Aorta (tissue), 5 donors: ENCODE measurements at places on chromosomes 2 and 18.

DNA sequence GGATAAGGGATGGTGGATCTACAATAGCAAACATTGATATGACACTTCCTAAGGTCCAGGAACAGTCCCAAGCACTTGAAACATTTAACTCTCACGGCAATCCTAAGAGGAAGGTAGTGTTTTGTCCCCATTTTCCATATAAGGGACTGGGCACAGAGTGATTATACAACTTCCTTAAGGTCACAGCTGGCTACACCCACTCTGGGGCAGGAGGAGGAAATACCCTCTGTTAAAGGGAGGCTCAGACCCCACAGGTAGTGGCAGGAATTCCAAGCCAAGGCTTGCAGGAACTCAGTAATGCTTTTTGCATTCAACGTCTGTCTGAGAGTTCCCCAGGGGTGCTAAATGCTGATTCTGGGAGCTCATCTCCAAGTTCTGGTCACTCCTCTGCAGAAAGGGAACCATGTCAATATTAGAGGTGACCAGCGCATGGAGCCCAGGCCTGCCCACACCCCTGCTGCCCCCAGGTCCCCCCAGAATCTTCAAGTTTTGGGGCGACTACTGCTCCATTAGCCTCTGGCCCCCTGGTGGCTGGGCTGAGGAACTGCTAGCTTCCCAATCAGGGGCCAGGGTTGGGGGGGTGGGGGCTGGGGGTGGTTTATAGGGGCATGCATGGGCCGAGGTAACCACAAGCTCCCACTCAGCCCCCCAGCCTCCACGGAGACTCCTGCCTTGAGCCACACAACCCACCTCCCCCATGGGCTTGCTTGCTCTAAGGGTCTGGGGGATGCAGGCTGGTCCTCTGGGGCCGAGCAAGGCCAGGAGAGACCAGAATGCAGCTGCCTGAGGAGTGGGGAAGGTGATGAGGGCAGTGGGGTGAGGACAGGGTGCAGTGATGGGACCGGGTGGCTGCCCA, 11.1 kb downstream of the OBSL1 start:
- DNase-seq = no peak

- no peak for DNase-seq
These were observed 49.1 kb downstream of the EML6 start for GRCh38 chr2:54772531-54772930.

DNA sequence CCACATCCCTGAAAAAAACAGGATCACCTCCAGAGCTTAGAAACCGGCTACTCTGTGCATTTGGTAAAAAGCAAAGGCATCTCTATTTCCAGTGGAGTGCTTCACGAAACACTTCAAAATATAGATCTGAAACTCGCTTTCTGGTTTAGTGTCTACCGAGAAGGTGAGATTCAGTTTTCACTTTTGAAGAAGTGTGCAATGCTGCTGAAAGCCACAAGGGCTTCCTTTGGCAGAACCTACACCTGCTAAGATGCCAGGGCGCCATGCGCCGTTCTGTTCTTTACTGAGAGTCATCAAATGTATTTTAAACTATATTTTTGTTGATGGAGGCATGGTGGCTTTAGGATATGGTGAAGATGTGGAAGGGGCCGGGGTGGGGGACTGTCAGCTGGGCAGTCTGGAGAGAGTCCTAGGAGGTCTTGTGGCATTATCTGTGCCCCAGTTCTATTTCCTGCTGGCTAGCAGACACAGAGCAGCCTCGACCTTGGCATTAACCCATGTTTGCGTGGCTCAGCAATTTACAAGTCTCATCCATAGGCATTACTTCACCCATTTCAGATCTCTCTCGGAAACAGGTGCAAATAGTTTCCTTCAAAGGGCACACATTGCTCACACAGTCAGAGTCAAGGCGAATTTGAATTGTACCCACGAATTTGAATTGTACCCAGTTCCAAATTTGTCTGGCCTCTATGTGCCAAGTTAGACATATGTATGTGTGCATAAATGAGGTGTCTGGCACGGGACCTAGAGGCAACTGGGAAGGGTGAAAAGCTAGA, 46.7 kb upstream of the KCNF1 start:
- no peak for DNase-seq

DNA sequence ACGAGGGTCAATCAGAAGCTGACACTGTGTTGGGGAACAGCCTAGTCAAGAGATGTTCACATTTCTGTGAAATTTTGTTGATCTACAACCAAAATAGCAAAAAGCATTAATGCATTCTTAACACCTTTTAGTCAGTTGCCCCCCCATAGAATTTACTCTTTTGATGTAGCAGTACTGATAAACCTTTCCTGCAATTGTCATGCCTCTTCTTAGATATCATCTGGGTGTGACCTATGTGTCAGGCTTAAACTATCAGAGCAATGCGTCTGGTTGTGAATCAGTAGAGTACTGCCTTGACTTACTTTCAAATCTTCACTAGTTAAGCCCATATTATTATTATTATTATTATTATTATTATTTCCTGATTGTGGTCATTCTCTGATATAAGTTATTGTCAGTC, 61.9 kb downstream of the GREB1L start:
- no peak for DNase-seq

GRCh38 chr2:162103443-162104009, 29.5 kb upstream of the DPP4 start:
- DNase-seq = no peak

DNA sequence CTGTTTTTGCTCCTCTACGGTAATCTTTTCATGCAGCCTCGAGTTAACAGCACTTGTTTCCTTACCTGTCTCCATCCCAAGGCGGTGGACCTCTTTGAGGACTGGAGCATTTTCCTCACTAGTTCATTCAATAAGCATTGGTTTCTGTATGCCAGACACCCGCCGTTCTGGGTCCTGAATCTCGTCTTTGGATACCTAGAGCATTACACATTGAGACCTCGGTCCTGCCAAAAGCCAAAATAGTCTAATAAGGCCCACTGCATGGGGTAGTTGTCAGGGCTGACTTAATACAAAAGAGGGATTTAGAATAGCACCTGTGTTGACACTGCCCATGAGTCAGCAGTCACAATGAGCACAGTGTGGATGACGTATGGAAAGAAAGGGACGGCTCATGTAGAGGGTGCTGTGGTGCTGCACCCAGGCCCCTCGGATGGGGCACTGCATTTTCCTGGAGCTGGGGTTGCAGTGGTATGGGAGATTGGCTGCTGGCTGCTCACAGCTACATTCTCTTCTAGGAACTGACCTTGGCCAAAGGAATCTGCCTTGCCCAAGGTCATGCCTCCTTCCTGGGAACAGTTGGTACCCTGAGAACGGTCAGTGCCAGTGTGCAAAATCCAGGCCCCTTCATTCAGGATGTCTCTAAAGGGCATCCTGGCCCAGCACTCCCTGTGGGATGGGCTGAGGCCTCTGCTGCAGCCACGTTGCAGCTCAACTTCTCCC, 126.9 kb upstream of the NCK2 start:
- DNase-seq = no peak

- DNase-seq = no peak
These were observed 55.7 kb downstream of the LOXHD1 start for GRCh38 chr18:46601141-46601805.

GRCh38 chr2:64214281-64215115, 70.3 kb upstream of the PELI1 start:
- DNase-seq = no peak

- DNase-seq = no peak
These were observed 349.8 kb downstream of the CDH19 start for GRCh38 chr18:66254121-66254520.

DNA sequence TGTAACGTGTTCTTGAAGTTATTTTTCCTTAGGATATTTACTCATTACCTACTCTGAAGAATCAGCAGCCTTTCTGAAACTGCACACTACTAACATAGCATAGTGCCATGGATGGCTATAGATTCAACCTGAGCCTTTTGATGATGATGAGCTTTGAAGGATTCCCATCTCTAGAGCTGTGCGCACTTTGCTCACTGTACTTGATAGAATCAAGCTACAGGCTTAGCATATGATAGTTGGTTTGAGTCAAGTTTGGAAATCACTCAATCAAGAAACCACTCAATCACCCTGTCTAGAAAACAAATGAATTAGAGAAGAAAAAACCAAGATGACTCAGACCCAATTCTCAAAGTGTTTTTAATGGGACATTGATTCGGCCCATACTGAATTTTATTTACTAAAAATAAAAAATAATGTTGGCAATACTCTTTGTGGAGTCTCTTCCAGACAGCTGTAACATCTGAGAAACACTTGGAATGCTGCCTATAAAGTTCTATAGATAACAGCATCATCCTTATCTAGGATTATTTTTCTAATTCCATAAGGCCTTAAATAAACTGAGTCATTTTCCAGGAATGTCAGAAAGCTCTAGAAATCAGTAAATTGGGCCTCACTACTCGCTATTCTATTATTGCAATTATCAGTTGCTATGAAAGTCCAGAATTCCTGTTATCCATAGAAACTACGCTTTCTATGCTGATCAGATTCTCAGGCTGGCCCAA, 259.0 kb upstream of the ERBB4 start:
- no peak for DNase-seq

DNA sequence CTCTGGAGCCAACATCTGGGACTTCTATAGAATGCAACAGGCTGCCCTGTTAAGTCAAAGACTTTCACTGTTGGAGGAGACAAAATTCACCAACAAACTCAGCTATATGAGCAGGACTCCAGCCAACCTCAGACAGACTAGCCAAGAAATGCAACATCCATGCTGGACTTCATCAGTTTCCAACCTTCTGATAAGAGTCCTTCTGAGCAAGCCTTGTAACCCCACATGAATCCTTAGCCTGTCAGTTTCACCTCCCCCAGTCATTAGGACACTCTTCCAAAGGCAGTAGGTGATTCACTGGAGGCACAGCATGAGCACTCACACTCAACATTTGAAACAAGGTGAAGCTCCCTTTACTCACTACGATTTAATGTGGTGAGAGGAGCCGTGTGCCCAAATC, 5.8 kb downstream of the TBC1D8 start:
- DNase-seq = no peak

- DNase-seq = no peak
These were observed 32.3 kb downstream of the ADI1 start for GRCh38 chr2:3487028-3487425.
